Activated naive CD4-positive, alpha-beta T cell treated with Interleukin-2 at 50 U/mL for 16 hours (primary cell): ENCODE measurements at places on chromosomes 5 and 9.

DNA sequence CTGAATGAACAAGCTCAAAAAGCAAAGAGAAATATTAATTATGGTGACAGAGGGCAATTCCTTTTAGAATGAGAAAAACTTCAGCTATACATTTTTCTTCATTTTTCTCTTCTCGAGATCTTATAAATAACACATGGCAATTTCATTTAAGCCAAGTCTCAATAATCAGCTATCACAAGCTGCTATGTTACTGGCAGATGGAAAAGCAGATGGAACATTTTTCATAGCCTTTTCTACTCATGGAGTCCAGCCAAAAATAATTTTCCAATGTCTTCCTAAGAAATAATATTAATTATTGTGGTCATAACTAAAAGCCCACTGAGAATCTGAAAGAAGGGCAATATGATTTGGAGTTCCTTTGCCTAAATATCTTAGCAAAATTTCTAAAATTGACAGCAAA, 35.6 kb downstream of the SKIC3 start:
- DNase-seq: no peak

DNA sequence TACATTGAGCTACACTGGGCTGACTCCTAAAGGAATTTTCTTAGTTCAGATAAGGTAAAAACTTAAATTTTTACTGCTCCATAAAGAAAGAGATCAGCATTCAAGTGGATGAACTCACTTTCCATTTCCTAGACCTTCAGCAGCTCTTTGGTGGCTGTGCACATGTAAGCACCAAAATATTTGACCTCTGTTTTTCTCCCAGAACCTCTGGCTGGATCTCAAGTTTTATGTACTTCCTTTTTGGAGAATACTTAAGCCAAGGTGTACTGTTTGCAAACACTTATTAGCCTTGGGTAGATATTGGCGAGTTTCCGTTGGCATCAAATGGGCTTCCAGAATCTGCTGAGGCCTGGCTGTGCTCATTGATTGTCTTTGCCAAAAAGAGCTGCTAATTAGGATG, 10.3 kb downstream of the TNC start:
- DNase-seq: no peak

- no peak for DNase-seq
These were observed 160.7 kb downstream of the TTC39B start for GRCh38 chr9:15146268-15146700.

DNA sequence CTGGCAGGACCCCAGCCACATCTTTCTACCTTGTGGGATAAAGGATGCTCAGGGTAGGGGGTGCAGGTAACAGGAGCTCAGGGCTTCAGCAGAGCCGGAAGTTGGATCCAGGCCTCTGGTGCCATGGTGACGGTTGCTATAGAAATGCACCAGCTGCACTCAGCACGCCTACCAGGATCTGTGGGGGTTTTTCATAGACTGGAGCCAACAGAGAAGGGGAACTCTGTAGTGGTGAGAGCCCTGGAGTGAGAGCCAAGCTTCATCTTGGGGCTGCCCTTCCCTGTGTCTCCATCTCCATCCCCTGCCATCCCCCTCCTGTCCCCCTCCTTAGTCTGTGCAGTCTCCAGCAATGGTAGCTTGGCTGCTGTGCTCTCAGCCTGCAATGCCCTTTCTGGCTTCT, 27.5 kb upstream of the BOD1 start:
- no peak for DNase-seq

GRCh38 chr5:90386099-90386710, 23.4 kb downstream of the CETN3 start:
- no peak for DNase-seq

DNA sequence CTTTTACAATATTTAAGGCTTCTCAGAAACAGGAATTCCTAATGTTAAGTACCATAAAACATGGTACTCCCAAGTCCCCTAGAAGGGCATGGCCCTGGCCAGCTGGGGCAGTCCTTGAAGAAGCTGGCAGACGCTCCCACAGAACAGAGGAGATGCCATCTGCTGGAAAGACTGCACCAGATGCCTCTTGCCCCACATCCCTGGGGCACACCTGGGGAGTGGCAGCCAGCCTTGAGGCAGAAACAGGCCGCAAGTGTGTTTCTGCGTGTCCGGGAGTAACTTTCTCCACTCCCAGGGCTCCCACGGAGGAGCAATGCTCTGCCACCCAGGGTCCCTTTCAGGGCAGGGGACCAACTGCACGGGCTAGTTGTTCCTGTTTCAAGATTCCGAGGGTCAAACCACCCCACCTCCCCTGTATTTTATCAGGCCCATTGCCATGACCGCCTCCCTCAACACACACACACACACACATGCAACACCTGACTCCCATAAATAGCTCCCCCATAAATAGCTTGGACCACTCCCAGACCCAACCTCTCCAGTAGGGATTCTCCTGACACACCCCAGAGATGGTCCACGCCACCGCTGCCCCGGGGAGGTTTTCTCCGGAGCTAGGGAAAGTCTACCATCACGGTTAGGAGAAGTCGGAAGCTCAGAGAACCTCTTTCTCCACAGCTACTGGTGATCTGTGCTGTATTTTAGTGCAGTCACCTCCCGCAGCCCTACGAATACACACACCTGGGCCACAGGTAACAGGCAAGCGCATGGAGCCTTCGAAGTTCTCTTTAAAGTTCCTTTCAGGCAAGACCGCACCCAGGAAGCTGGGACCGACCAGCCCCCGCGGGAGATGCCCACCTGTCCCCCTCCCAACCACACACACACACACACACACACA, 1.5 kb downstream of the SPOCK1 start:
- no peak for DNase-seq

DNA sequence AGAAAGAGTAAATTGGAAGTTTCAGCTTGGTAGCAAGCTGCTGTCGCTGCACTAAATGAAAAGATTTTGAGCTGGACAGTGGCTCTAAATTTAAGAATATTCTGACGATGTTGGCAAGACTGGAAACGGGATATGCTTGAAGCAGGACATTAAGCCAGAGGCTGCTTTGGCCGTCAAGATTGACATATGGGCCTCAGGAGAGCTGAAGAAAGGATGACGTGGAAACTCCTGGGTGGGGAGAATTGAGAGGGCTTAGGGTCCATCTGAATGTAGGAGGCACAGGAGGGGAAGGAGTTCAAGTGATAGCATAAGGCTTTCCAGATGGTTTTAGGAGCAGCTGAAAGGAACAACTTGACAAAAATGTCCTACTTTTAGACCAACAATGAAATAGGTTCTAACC, 108.9 kb downstream of the PAPPA start:
- no peak for DNase-seq

- no peak for DNase-seq
These were observed 1609.7 kb upstream of the CDH9 start for GRCh38 chr5:28648108-28648507.

DNA sequence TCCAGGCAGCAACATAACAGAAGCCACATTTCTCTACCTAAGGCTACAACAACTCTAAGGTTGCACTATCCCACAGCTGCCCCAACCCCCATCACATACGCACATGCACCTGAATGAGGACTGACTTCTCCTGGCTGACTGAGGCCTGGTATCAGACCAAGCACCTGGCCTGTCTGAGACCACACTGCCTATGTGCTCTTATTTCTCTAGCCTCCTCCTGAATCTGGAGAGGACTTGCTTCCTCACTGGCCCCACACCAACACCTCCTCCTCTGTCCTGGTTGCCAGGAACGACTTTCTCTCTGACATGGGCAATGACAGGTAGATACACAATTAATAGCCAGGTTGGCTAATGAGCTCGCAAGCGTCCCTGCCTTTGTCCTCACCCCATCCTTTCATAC, 14.9 kb upstream of the VDAC1 start:
- DNase-seq: no peak

- no peak for DNase-seq
These were observed 13.7 kb downstream of the MYO10 start for GRCh38 chr5:16922430-16922829.

DNA sequence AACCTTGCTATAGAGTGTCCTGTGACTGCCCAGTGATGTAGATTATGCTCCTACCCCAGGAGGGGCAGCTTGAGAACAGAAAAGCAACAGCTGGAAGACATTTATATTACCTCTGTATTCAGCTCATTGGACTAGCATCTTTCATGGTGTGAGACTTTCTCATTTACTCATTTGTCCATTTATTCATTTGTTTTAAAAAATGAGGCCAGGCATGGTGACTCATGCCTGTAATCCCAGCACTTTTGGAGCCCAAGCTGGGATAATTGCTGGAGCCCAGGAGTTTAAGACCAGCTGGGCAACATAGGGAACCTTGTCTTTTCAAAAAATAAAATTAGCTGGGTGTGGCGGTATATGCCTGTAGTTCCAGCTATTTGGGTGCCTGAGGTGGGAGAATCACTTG, 130.0 kb upstream of the LHFPL2 start:
- no peak for DNase-seq

GRCh38 chr5:146116361-146116760, 11.0 kb upstream of the PLAC8L1 start:
- DNase-seq: no peak

DNA sequence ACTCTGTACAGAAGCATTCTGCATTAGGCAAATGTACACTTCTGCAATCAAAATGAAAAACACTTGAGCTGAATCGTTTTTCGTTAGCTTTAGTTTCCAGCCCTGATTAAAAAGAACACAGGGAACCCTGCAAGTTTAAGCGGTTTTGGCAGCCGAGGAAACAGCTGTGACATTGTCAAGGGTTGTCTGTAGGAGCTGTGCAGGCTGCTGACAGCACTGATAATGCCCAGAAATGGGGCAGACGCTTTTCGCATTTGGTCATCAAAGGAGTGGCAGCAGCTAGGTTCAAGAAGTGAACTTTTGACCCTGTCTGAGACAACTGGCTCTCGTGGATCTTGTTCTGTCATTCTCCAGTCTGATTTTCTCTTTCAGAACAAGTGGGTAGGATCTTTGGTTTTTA, 165.6 kb upstream of the CCDC152 start:
- DNase-seq: no peak

- no peak for DNase-seq
These were observed 85.1 kb downstream of the YIPF5 start for GRCh38 chr5:144085381-144085780.

DNA sequence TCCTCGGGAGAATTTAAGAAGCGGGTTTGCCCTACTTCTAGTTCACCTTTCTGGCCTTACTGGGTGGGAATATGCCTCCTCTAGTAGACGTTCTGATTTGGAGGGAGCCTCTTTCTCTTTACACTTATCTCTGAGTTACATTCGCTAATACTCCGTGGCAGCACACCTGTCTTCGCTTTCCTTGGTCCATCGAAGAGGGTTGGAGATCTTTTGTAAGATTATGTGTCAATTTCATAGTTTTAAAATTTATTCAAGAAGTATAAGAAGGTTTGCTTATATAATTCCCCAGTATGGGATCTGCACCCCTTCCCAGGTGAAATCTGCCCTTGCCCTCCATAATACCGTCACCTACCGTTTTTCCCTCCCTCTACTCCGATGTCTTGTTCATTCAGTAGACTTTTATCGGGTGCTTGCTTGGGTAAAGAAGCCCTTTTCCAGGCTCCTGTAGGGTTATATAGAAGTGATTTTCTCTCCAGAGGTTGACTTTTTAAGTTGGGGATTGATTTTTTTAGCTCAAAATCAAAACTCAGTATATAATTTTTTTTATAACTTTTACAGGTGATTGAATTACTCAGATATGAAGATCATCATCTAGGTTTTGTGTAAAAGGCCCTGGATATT, 1.1 kb downstream of the GPBP1 start:
- DNase-seq: no peak

- DNase-seq: no peak
These were observed 19.9 kb downstream of the IFNW1 start for GRCh38 chr9:21121595-21122251.

- no peak for DNase-seq
These were observed 3.4 kb downstream of the SMIM3 start for GRCh38 chr5:150781706-150782614.

DNA sequence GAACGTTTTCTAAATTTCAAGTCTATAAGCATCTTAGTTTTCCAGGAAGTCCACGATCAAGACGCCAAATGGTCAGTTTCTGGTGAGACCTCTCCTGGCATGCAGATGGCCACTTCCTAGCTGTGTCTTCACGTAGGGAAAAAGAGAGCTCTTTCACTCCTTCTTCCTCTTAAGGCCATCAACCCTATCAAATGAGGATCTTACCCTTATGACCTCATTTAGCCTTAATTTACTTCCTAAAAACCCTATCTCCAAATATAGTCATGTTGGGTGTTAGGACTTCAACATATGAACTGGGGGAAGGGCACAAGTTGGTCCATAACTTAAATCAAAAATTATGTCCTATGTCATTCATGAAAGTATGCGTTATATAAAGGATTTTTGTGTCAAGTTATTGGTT, 229.5 kb downstream of the ARL15 start:
- no peak for DNase-seq

DNA sequence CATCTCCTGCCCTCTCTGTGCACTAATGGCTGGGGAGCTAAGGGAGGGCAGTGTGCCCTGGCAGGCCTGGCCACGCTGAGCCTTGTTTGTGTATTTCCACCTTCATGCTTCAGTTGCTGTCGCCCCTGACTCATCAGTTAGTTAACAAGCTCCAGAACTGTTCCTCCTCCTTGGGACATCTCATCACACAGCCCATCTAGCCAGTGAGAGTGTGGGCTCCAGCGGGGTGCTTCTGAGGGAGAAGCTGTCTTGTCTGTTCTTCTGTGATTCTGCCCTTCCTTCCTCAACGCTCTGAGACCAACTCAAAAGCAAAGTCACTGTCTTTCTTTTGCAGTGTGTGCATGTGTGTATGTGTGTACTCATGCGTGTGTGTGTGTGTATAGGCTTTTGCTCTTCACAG, 58.3 kb upstream of the CPEB4 start:
- no peak for DNase-seq

- no peak for DNase-seq
These were observed 20.3 kb downstream of the MED27 start for GRCh38 chr9:132059361-132059760.

GRCh38 chr5:180333661-180334060, 19.5 kb downstream of the GFPT2 start:
- no peak for DNase-seq

DNA sequence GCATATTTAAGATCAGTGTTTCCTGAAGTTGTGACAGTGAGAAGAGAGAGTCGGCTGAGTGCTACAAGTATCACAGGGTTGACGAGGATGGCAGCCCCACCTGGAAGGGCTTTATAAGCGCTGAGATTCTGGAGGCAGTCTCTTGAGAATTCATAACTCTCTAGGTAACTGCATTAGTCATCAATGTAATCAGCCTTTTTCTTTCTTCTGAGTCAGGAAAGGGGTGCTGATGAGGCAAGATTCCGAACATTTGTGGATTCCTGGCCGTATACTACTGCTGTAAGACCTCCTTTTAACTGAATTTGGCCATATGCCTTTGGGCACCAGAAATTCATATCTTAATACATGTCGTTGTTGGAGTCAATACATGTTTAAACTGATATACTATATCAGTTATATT, 6.6 kb upstream of the RNF20 start:
- DNase-seq: no peak

DNA sequence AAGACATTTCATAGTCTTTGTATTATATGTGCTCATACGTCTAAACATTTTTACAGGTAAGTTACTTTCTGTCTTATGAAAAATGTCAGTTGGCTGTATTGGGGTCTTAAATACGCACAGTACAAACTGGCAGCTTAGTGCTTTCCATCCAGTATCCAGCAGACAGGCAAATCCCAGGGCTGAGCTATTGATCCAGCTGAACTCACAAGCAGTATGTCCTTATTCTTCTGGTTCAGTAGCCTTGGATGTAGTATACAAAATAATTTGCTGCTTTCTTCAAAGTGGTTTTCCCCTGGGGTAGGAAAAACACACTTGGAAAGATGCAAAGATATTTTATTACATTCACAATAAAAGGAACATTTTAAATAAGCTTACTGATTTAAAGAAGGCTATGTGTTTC, 617.2 kb downstream of the NR2F1-AS1 start:
- DNase-seq: no peak

- no peak for DNase-seq
These were observed 28.1 kb upstream of the DAB2 start for GRCh38 chr5:39452846-39453245.
